ENCODE measurements at places on chromosomes 16 and 17.

GRCh38 chr16:17331071-17331607 lies 139.6 kb downstream of the XYLT1 start:
- DNase-seq = no peak

GRCh38 chr17:66843627-66844026 lies 8.7 kb downstream of the CACNG5 start:
- no peak for DNase-seq

- no peak for DNase-seq
These were observed 583.6 kb upstream of the CDH5 start for GRCh38 chr16:65782611-65783600.

DNA sequence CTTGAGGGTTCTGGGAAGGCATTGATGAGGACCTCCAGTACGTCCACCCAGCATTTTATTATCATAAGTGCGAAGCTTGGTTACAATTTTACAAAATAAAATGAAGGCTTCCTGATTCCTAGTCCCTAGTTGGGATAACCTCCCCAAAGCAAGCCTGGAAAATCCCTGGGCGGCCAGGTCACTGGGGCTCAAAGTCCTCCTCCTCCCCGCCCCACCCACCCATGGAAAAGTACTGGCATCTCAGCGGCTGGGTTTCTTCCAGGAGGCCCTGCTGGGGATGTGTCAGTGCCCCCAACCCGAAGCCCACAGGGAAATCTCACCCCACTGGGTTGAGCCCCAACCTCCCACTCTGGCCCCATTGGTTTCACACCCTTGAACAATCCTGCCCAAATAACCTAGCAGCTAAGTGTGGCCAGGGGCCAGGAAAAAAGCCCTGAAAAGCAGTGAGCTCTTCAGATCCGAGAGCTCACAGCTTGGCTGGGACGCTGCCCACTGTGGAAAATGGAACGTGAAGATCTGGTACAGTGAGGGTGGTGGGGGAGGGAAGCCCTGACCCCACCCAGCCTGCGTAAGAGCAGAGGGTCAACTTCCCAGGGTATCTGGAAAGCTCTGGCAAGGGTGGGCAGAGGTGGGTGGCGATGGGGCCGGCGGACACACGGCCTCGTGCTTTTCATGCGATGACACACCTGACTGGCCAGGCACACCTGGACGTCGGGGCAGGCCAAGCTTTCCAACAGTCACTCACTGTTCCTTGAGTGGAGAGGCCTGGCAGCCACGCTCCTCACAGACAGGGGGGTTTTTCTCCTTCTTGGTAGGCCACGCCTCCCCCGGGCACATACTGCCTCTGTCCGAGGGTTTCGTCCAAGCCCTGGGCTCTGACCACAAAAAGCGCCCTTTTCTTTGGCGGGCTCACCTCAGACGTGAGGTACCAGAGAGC lies 324.5 kb downstream of the SOX9 start:
- no peak for DNase-seq

- no peak for DNase-seq
These were observed 1.7 kb upstream of the ANKRD13B start for GRCh38 chr17:29591146-29591736.

- no peak for DNase-seq
These were observed 55.7 kb downstream of the SCNN1B start for GRCh38 chr16:23357761-23358290.

DNA sequence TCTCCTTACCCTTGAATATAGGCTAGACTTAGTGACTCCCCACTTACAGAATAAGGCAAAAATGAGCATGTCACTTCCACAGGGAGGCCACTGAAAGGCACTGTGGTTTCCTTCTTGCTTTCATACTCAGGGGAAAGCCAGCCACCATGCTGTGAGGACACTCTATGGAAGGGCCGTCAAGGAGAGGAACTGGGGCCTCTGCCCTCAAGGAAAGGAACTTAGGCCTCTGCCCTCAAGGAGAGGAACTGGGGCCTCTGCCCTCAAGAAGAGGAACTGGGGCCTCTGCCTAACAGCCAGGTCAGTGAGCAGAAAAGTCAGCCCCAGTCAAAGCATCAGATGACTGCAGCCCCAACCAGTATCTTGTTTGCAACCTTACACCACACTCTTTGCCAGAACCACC lies 30.1 kb downstream of the VPS35 start:
- no peak for DNase-seq

- DNase-seq = no peak
These were observed 3.7 kb upstream of the TACO1 start for GRCh38 chr17:63596856-63597586.

GRCh38 chr17:14340857-14341754 lies 40.2 kb downstream of the HS3ST3B1 start:
- no peak for DNase-seq

DNA sequence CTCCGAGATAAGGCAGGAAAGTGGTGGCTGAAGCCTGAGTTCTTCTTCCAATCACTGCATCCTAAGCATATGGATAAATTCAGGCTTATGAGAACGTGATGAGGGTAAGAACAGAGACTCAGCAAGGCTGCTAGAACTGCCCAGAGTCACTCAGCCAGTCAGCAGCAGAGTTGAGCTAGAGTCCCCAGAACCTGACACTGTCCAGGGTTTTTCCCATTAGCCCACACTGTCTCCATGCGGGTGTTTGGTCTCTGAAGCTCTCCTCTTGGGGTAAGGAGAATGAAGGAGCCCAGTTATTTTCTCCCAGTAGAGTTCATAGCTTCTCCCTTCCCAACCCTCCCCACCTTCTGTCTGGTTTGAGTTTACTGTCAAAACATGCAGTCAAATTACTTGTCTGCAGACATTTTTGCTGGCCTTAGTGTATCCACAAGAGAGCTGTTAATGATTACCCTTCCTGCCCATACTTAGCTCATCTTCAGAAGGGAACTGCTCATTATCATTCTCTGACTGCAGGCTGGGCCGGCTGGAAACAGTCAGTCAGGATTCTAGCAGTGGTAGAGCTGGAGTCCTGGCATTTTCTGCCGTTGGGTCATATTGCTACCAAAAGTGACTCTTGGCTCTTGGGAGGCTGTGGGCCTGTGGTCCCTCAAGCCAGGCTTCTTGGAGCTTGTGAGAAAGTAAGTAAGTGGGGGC lies 460.0 kb downstream of the HS3ST3B1 start:
- DNase-seq = no peak

DNA sequence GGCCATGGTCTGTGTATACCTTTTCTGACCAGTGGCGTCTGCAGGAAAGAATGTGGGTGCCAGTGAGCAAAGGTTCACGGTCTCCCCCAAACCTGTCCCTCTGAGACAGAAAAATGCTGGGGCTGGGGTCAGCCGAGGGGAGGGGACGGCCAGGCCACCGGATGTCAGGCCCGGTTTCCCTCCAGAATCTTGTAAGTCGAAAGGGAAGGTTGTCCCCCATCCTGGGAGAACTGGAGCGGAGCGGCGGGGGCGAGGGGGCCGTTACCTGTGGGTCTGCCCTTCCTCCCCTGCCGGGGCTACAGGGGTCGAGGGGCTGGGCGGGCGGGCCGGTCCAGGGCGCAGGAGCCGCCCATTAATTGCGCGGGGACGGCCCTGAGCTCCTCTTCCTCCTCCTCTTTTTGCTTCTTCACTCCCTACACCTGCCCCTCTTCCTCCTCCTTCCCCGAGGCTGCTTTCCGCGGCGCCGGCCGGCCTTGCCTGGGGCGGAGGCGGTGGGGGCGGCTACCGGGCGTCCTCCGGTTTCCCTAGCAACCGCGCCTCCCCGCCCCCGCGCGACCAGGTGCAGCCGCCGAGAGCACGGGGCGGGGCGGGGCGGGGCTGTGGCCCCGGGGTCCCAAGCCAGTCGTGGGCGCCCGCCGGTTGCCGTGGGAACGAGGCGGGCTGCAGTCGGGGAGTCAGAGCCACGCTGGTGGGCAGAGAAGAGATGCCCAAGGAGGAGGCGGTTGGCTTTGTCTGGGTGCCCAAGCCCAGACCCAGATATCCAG lies at the start of gene MARCHF10:
Gene MARCHF10, minus strand, starts transcription at position 503 of the 764 bp plus-strand sequence. CDS start 6,579 bp downstream, outside the sequence.
- no peak for DNase-seq

DNA sequence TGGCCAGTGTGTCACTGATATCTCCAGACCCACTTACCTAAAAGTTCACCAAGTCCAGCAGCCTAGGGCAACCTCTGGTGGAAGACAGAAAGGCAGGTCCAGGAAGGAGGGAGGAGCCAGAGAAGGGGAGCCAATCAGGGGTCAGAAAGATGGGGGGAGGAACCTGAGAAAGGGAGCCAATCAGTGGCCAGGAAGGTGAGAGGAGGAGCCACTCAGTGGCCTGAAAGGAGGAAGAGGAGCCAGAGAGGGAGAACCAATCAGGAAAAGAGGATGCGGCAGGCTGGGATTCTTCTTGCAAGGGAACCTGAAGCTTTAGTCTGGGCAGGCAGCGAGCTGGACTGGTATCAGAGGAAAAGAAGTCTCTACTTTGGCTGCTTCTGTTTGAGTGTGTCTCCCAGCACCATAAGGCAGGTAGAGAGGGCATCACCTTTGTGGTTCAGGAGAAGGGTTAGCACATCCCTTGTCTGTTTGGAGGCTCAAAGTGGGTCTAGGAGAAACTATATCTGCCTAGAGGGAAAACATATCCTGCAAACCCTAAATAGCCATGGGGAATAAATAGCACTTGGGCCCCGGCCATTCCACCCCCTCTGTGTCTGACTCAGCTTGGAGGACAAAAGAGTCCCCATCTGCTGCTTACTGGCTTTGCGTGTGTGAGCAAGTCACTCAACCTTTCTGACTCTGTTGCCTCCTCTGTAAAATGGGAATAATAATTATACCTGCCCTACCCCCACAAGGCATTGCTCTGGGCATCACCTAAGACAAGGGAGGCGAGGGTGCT lies 43.4 kb upstream of the CRHR1 start:
- no peak for DNase-seq

GRCh38 chr17:78946631-78947030 lies 21.4 kb upstream of the TIMP2 start:
- no peak for DNase-seq

- DNase-seq = no peak
These were observed 64.5 kb upstream of the CIBAR2 start for GRCh38 chr16:85176541-85177447.

DNA sequence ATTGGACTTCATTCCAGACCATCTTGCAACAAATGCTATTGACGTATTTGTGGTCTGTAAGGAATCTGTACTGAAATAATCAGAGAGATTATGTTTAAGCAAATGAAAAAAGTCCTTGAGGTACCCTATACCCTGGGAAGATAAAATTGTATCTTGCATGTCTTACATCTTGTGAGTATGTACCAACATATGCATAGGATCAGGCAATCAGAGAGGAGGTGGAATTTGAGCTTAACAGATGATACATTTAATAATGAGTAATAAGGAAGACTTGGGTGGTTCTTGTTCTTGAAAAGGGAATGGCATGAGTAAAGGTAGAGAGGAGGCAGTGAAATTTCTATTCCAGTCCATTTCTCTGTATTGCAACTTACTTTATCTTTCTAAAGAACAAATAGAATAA lies 10.6 kb downstream of the MOSMO start:
- DNase-seq = no peak

- DNase-seq = no peak
These were observed 4.3 kb downstream of the ATP1B2 start for GRCh38 chr17:7654832-7655540.

DNA sequence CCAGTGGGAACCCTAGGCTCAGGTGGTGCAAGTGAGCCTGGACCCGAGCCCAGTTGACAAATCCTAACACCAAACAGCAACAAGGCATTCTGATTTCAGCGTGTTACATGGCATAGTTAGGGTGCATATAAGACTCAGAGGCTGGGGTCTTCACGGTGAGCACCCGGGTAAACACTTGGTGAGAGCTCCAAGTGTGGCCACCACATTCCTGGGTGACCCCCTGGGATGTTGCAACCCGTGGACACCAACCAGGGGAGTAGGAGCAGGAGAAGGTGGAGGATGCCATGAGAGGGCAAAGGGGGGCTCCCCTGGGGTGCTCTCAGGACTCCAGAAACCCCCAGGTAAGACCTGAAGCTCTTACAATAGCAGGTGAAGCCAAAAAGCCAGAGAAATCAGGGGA lies 69.9 kb upstream of the CDH5 start:
- DNase-seq = no peak

DNA sequence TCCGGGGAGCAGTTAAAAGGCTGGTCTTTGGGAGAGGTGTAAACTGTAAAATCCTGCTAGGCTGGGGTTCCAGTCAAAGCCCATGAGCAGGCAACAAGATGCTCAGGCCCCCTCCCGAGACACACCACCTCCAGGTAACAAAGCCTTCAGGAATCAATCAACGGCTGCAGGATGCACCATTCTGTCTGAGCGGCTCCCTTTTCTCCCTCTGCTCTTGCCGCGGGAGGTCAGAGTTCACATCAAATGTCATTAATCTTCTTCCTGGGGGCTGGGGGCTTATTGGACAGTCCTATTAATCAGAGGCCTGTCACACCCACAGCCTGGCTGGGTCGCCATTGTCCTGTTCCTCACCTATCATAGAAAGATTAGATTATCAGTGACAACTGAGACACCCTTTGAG lies 11.9 kb upstream of the CCDC182 start:
- no peak for DNase-seq

DNA sequence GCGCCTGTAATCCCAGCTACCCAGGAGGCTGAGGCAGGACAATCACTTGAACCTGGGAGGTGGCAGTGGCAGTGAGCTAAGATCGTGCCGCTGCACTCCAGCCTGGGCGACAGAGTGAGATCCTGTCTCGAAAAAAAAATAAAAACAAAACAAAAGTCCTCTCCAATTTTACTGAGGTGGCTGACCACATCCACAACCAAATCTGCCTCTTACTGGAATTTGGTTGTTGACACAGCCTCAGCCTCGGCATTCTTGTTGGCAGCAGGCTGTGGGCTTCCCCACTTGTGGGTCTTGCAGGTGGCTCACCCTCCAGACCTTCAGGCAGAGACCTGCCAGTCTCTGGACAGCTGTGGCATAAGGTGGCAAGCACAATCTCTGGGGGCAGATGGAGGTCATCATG lies 15.6 kb downstream of the B4GALNT2 start:
- DNase-seq = no peak

DNA sequence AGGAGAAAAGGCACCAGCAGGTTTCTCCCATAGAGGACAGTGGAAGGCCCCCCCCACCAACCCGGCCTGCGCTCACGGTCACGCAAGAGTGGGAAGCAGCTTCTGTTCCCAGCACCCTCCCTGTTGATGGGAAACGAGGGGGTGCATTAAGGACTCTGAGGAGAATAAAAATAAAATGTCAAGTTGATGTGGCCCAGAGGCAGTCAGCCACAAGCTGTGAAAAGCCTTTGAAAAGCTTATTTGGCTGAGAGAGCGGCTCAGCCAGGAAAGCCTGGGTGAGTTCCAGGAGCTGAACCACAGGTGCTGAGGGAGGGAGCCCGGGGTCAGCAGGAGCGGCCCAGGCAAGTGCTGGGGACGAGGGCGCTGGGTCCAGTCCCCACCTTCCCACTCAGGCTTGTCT lies 26.9 kb upstream of the SPATA32 start:
- DNase-seq = no peak

DNA sequence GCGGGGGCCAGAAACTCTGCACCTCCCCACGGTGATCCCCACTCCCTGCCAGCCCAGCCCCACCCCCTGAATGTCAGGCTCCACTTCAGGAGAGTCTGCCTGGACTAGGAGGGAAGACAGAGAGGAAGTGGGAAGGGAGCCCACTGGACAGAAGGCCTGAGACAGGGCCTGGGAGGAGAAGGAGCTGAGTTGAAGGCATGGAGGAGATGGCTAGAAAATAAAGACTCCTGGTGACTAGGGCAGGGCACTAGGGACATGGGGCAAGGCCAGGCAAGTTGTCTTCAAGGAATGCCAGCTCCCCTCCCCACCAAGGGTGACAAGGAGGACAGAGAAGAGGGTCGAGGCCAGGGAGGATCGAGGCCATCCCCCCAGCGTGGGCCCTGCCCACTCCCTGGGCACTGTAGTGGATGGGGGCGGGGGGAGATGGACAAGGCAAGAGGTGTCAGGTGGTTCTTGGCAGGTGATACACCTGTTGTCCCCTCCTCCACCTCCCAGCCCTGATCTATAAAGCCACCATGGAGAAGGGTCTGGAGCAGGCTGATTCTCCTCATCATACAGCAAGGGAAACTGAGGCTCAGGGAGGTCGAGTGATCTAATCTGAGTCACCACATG lies 19.7 kb downstream of the SRCIN1 start:
- no peak for DNase-seq
